ENCODE measurements at places on chromosomes 3 and 15. TPM values are rescaled to one million over a fixed set of nuclear protein-coding genes. Genes with fewer than 3 reads are reported as not detected.

SPSB4 gene
- not detected for total RNA-seq

GRCh38 chr3:157388976-157389375 is 47.7 kb upstream of the PTX3 start:
- peak; percentile 15 for DNase-seq

DNA sequence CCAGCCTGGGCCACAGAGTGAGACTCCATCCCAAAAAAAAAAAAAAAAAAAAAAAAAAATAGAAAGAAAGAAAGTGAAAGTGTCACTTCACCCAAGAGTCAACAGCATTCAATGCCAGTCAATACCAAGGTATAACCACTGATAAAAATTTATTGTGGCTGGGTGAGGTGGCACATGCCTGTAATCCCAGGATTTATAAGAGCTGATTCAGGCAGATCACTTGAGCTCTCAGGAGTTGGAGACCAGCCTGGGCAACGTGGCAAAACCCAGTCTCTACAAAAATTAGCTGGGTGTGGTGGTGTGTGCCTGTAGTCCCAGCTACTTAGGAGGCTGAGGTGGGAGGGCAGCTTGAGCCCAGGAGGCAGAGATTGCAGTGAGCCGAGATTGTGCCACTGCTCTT is 46.5 kb upstream of the PIK3CB start:
- DNase-seq = no peak

GRCh38 chr3:109396806-109397205 is 59.5 kb upstream of the DPPA4 start:
- no peak for DNase-seq

DNA sequence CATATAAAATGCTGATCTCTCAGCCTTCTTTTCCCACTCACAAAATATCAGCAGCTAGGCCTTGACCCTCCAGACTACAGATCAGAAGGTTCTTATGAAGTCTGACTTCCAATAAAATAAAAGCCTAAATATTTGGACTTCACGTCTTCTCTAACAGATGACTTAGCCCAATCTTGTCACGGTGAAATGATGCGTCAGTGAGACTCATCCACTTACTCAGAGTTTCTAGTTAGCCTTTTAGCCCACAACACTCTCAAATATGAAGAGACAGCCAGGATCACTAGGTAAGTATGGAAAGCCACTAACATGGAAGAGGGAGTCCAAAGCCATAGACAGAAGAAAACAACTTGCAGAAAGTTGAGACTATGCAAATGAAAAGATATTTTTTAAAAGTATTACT is 601.2 kb downstream of the PYDC2 start:
- peak; percentile 50 for DNase-seq

GRCh38 chr3:7536510-7536909 is 675.6 kb downstream of the GRM7 start:
- no peak for DNase-seq

DNA sequence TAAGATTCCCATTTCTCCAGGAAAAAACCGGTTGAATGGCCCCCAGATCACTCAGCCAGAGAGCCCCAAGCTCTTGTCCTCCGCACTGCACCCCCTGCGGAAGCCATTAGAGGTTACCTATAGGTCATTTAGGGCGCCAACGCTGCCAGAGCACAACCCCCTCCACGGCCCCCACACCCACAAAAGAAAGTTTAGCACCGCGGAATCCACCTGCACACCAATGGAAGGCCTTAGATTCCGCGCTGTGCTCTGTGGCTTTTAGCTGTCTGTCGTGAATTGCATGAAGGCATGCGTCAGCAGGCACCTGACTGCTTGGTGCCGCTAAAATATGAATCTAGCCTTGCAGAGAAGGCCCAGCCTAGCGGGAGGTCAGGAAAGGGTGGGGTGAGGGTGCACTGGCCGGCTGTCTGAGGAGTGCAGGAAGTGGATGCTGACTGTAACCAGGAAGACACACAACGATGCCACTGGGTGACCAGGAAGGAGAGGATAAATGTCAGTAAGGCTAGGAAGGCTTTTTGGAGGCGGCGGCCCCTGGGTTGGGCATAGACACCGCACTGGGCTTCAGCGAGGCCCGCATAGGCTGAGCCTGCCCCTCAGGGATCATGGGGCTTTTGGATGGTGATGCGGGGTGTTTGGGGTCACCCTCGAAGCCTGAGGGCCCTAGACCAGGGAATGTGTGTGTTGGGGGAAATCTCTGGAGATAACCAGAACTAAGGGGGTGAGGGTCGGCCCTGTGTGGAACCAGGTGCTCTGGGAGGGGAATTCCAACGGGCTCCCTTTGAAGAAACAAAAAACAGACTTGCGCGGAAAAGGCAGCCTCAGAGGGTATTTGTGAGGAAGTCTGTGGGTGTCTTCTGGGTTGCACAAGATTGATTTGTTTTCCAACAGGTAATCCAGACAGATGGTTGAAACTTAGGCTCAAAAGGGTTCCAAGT is 976 bp upstream of the NUP210 start:
- no peak for DNase-seq

DUOX1 gene
- 0.08 TPM for total RNA-seq

DNA sequence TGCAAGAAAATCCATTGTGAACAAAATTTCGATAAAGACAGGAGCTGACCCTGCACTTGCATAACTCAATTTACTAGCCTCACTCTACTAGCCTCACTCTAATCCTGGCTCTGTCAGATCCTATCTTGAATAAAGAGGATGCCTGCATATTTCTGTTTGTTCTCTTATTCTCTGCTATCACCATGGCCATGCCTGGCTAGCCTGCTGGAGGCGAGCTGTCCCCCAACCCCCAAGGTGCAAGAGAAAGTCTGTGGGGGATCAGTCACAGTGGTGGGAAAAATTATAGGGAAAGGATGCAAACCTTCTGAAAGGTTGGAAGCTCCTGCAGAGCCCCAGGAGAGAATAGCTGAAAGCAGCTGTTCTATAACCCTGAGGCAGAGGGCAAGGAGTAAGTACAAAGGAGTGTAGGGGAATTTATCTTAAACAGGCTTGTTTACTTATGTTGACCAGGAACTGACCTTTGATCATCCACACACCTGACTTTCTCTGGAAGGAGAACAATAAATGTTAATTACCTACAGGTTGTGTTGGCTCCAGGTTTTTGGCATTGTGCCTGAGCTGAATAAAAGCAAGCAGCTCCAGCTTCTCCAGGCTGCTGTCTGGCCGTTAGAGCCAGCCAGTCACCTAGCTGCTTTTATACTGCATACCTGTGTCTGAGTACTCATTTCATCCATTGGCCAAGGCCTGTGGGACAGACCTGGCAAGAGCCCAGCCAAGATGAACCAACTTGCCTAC is 137.7 kb upstream of the RASGRP1 start:
- no peak for DNase-seq

GRCh38 chr3:113143353-113143752 is 68.0 kb upstream of the BOC start:
- DNase-seq = no peak

IGSF11 gene
- total RNA-seq = not detected

- DNase-seq = no peak
Observed at GRCh38 chr3:49454898-49455681, 15.0 kb upstream of the DAG1 start.

Measured in HFFc6 (cell line).